ENCODE measurements at places on chromosomes 16 and 17.

- DNase-seq: no peak
Observed at GRCh38 chr17:50052241-50052796, 3.6 kb upstream of the ITGA3 start.

DNA sequence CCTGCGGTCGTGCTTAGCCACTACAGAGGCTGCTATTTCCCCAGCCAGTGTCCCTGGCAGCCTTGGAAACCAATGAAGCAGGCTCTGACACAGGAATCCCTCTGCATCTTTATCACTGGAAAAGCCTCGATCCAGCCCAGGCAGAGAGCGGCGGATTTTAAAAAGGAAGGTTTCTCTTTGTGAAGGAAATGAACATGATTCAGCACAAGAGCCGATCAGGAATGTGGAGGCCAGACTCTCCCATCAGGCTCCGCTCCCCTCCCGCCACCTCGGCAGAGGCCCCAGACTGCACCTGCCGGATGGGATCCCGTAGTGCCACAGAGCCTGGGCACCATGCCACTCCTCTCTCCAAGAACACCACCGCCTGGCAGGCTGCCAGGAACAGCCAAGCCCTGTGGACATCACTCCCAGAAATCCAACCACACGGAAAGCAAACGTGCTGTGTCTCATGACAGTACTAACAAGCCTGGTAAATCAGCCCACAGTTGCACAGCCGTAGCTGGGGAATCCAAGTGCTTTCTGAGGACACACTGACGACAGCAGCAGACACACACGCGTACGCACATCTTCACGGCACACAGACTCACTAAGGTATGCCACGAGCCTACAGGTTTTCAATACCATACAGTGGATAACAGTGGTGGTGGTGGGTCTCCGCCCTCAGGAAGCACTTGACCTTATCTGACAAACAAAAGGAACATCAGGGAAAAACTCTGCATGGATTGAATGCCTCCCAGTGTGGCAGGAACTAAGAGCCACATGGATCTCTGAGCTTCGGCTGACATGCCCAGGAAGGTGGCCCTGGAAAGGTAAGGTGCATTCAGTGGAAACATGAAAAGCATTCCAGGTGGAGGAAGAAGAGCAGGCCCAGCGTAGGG, 5.4 kb downstream of the LRRC75A start:
- DNase-seq: no peak

DNA sequence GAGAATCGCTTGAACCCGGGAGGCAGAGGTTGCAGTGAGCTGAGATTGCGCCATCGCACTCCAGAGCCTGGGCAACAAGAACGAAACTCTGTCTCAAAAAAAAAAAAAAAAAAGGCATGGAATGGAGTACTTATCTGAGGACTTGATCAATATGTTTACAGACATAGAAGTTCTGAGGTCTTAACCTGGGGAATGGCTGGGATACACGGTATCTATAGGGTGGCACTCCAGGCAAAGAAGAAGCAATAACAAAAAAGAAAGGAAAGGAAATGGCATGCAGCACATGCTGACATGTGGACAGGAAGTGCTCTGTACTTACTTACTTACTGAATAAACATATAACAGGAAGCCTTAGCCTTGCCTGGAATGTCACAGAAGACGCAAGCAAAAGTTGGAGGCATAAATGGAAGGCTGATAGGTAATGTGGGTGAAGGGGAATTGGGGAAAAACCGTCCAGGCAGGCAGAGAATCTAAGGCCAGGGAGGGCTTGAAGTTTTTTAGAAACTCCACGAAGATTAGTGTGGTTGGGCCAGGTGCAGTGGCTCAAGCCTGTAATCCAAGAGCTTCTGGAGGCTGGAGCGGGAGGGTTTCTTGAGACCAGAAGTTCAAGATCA, 10.1 kb upstream of the SPOP start:
- no peak for DNase-seq

- no peak for DNase-seq
Observed at GRCh38 chr16:89565506-89566372, 5.3 kb downstream of the RPL13 start.

DNA sequence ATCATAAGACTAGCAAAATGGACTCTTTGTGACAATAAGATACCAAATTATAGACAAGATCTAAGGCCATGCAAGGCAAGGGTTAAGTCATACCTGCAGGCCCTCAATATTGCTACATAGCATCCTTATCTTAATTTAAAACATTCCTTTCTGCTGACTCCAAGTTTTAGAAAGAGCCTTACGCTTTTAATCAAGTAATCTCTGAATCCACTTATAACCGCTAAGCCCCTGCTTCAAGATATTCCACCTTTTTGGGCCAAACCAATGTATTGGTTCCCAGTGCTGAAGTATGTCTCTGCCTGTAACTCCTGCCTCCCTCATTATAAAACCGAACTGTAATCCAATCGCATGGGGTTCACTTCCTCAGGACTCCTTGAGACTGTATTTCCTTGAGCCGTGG, 255.4 kb downstream of the PHKB start:
- DNase-seq: no peak

GRCh38 chr17:10077561-10078299, 120.7 kb downstream of the GAS7 start:
- no peak for DNase-seq

- DNase-seq: no peak
Observed at GRCh38 chr17:47287639-47288038, 34.0 kb downstream of the ITGB3 start.

DNA sequence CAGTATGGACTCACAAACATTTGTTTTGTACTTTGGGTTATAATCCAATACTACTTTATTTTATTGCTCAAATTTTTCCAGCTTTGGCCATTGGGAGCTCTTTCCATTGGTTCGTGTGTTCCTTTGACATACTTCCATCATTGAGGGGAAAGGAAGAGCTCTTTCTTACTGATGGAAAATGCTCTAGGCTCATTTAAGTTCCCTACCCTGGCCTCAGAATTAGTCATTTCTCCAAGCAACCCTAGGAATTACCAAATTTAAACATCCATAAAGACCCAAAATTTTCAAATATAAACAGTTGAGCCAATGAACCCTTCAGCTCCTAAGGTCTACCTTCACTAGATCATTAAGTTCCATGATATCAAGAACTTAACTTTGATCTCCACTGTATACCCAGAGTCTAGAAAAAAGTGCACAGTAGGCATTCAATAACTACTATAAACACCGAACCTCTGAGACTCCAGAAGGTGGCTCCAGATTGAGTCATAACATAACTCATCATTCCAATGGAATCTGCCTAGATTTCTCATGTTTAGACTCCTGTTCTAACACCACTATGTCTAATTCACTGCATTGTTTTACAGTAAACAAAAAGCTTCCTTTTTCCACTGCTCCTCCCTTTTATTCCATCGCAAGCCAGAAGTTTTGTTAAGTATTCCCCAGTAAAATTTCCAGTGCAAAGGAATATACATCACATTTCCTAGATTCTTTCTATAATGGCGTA, 39.0 kb downstream of the SMURF2 start:
- DNase-seq: no peak

DNA sequence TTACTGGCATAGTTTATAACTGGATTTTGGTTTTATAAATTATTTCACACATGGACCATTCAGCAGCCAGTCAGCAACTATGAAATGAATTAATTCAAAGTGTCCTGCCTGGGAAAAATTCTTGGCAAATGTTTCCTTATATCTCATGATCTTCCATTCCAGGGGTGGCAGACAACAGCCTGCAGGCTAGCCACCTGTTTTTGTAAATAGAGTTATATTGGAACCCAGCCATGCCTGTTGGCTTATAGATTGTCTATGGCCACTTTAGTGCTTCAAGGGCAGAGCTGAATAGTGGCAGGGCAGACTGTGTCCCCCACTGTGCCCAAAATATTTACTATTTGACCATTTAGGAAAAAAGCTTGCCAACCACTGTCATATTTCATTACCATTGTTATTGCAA, 613.7 kb downstream of the TMEM114 start:
- no peak for DNase-seq
